Ureter (tissue), 1 donor: ENCODE measurements at places on chromosomes 1 and 21. TPM values are rescaled to one million over a fixed set of nuclear protein-coding genes. Genes with fewer than 3 reads are reported as not detected.

DNA sequence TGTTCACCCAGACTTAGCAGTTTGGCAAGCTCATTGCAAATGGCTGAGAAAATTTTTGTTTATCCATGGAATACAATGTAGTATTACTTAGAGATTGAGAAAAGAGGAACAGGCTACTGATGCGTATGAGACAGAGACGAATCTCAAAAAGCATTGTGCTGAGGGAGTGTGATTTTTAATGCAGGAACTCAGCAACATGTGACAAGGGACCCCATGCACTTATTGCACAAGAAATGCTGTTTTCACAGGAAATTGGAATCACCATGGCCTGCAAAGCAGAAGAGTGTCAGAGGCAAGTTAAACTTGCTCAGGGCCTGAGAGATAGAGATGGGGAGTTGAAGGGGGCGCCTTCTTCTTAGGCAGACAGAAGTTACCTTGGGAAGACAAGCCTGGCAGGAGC, 32.6 kb upstream of the TLR5 start:
- DNase-seq, result no peak

DNA sequence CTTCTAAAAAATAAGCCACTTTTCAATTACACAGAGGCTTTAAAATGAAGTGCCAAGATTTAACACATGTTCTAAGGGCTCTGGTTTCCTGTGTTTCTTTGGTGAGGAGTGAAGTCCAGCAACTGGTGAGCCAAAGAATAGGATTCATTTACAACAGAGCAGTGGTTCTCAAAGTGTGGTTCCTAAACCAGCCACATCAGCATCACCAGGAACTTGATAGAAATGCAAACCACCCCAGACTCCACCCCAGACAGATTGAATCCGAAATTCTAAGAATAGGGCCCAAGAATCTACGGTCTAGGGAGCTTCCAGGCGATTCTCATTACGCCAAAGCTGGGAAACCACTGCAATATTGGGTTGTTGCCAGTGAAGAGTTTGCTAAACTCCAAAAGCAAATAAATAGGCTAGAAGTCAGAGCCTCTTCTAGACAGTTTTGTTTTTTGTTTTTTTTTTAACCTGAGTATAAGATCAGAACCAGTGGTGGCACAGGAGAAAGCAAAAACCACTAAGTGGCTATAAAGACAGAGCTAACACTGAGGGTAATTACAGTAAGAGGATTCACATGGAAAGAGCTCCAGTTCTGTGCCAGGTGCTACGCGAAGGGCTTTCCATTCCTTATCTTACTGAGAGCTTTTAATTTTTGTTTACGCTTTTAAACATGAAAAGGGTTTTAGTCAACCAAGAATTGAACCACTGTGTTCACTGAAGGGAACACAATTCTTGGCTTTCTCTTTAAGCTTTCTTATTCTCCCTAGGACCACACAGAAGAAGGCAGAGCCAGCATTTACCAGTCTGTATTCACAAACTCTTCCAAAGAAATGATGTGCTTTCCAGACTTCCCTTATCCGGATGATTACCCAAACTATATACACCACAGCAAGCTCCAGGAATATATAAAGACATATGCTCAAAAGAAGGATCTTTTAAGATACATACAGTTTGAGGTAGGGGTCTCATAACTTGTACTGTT, 42.4 kb upstream of the FMO2 start:
- peak; percentile 45 for DNase-seq

DNA sequence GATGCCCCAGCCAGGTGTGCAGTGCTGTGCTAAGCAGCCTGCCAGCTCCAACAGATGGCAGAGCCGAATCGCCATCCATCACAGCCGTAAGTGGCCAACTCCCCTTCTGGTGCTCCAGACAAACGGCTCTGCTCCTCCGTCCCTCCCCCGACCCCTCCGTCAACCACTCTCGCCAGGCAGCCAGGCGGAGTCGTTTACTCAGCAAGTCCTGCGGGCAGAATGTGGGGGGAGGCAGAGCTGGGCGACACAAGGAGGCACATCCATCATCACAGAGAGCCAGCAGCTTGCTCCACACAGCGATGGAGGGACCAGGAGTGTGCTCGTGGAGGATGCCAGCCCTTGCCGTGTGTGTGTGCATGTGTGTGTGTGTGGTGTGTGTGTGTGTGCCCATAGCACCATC, 206.6 kb upstream of the GRIK3 start:
- DNase-seq, result no peak

GRCh38 chr1:23984417-23985186, 4.5 kb upstream of the SRSF10 start:
- no peak for DNase-seq

DNA sequence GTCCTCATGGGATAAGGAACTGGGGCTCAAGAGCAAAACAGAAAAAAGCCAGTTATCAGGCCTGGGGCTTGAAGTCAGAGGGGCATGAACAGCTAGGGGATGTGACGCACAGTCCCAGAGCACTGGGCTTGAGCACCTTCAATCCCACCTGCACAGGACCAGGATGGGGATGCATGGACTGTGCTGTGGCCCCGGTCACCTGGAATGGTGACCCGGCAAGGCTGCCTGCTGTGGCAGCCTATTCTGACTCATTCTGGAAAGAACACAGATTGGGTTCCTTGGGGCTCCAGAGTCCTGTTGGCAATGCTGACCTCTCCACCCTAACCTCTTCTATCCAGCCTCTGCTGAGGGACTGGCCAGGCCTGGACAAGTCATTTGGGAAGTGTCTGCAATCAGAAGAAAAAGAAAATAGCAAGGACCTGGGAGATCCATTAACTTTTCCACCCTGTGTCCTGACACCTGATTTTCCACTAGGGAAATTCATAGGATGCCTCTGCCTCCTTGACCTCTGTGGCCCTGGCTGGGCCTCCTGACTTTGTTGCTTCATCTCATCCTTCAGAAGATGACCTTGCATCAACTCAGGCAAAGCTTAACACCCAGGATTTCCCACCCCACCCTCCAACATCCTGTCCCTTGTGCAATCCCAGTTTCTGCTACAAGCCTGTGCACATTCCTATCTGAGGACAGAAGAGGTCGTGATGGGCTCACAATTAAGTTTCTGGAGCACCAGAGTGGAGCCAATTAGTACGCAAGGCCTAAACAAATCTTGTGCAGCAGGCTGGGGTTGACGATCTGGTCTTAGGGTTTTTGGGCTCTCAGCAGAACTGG, 17.9 kb upstream of the FMOD start:
- DNase-seq, result peak; percentile 79

GRCh38 chr1:163999131-163999530, 559.9 kb upstream of the PBX1 start:
- DNase-seq, result no peak

- no peak for DNase-seq
Measured at GRCh38 chr1:221711063-221711577, 30.8 kb downstream of the DUSP10 start.

DNA sequence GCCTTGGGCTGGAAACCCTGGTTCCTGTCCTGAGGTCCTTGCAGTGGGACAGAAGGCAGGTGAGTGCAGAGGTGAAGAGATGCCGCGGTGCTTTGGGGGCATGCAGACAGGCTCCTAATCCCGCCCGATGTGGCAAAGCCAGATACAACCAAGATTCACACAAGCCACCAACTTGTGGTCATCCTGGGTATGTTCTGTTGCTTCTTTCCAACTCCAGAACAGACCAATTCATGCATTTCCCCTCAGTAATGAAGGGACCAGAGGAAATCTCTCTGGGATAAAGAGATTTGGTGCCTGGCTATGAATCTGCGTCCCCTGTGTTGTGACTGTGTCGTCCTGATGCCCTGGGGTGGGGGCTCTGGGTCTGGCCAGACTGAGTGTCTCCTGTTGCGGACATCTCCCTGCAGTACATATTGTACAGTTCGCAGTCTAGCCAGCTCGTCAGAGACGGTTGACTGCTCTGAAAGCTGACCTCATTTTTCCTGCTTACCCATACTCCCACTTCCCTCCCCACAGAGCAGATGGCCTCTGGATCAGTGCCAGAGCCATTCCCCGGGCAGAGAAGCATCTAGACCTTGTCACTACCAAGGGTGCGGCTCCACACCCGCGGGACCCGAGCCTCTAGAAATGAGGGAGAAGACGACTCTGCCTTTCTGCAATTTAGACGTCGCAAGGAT, 216.3 kb downstream of the KIF26B start:
- no peak for DNase-seq

- peak; percentile 32 for DNase-seq
Measured at GRCh38 chr21:45154511-45155508, 80.4 kb downstream of the ADARB1 start.

- no peak for DNase-seq
Measured at GRCh38 chr1:171179318-171180227, 5.5 kb upstream of the FMO2 start.

- no peak for DNase-seq
Measured at GRCh38 chr1:181364801-181365200, 118.5 kb upstream of the CACNA1E start.

DNA sequence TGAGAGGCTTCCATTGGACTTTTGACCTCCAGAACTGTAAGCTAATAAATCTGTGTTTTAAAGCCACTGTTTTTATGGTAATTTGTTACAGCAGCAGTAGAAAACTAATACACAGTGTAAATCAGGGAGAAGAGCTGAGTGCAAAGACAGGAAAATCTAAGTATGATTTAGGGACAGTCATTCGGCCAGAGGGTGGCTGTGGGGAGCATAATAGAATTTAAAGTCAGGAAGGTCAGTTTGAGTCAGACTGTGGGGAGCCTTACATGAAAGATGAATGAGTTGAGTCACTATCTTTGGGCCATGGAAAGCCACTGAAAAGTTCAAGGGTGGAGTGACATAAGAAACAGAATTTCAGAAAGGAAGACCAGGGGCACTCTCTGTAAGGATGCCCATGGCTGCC, 52.4 kb upstream of the SSX2IP start:
- DNase-seq, result no peak

GRCh38 chr1:26459573-26460031, 12.6 kb upstream of the HMGN2 start:
- no peak for DNase-seq

GRCh38 chr1:92184632-92185031, 33.1 kb upstream of the C1orf146 start:
- DNase-seq, result no peak

- DNase-seq, result no peak
Measured at GRCh38 chr1:76613886-76614285, 253.4 kb upstream of the ST6GALNAC5 start.

GRCh38 chr1:225697428-225697827, 44.5 kb upstream of the ENAH start:
- DNase-seq, result no peak

DNA sequence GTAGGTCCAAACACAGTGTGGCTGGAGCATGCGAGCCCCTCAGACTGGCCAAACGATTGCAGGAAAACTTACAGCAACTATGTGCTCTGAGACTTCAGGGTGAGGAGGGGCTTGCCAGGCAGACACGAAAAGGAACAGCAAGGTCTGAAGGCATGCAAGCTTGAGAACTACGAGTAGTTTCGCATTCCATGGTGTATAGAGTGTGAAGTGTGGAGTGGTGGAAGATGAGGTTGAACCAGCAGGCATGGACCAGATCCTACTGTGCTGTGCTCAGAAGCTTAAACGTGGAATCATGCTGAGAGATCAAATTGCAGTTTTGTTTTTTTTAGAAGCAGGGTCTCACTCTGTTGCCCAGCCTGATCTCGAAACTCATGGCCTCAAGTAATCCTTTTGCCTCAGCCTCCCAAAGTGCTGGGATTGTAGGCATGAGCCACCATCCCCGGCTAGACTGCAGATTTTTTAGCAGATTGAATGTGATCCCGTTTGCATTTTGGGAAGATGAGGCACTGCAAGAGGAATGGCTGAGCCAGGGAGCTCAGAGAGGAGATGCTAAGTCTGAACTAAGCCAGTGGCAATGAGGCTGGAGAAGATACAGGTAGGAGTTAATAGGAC, 5.1 kb upstream of the TFAP2E start:
- no peak for DNase-seq

DNA sequence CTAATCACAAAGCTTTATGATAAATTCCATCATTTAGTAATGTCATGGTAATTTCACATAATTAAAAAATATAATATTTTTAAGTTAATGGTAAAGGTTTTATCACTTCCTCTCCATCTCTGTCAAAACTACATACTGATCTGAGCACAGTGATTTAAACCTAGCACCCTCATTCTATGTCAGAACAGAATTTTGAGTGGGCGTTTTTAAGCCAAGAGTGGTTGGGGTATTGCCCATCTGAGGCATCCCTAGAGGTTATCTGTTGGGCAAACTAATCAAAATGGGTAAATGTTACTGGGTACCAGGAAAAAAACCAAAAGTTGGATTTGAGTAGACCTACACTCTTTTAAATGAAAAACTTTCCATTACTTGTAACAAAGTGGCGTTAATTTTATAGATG, 100.7 kb upstream of the GFI1 start:
- no peak for DNase-seq

GRCh38 chr1:184039126-184039525, 1.6 kb upstream of the COLGALT2 start:
- DNase-seq, result no peak

- no peak for DNase-seq
Measured at GRCh38 chr1:202807451-202807925, 733 bp downstream of the KDM5B start.

- DNase-seq, result no peak
Measured at GRCh38 chr1:110728388-110729001, 53.8 kb upstream of the KCNA3 start.

DNA sequence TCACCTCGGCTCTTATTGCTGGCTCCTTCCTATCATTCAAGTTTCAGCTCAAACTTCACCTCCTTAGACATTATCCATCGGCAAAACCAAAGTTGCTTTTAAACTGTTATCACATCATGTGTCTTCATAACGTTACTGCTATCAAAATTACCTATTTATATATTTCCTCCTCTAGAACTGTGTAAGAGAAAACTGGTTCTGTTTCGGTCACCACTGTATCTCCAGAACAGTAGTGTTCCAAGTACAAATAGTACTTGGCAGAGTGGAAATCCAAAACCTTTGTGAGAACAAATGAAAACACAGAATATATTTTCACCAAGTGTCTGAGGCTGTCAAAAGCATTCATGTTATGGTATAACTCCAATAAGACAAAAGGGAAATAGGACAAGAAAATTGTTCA, 9.1 kb downstream of the ZRANB2 start:
- no peak for DNase-seq

- peak; percentile 73 for DNase-seq
Measured at GRCh38 chr1:165367375-165367993, 11.0 kb upstream of the LMX1A start.

Gene VAV3
- 57.5 TPM for total RNA-seq

Gene NVL
- total RNA-seq, result 35.7 TPM

Gene RNF186
- not detected for total RNA-seq

Gene CD48
- total RNA-seq, result 6.0 TPM

Gene PKP1
- total RNA-seq, result 58.1 TPM

Gene OR6K2
- not detected for total RNA-seq

Gene MPZ
- 3.1 TPM for total RNA-seq

Gene REN
- 0.89 TPM for total RNA-seq

Gene SPATA1
- total RNA-seq, result 0.96 TPM

Gene F13B
- total RNA-seq, result not detected

Gene BACE2
- 52.9 TPM for total RNA-seq

Gene OPTC
- not detected for total RNA-seq

Gene GJA4
- 8.9 TPM for total RNA-seq
